Tongue (tissue), 3 donors: ENCODE measurements at places on chromosomes 11 and 22. TPM values are rescaled to one million over a fixed set of nuclear protein-coding genes. Genes with fewer than 3 reads are reported as not detected.
A peak's percentile ranks its signal among the peaks of the same experiment; 100 is the strongest.

The C11orf87 gene
- total RNA-seq = not detected

DNA sequence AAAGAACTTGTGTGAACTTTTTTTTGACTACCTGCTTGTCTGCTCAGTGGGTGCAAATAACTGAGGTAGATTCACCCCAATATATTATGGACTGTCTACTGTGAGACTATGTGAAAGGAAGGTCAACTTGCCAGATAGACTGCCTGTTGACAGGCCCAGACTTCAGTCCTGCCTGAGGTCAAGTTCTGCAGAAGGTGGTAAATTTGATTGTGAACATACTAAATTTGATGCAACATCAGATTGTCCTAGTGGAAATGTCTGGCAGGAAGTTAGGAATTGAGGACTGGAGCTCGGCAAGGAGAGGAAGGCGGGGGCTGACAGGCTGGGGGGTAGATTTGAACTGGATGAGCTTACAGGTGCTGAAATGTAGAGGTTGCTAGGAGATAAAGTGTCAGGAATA lies 140.7 kb downstream of the TTC28 start:
- no peak for DNase-seq

GRCh38 chr11:15144347-15144746 lies 29.6 kb downstream of the INSC start:
- DNase-seq = peak; percentile 49

DNA sequence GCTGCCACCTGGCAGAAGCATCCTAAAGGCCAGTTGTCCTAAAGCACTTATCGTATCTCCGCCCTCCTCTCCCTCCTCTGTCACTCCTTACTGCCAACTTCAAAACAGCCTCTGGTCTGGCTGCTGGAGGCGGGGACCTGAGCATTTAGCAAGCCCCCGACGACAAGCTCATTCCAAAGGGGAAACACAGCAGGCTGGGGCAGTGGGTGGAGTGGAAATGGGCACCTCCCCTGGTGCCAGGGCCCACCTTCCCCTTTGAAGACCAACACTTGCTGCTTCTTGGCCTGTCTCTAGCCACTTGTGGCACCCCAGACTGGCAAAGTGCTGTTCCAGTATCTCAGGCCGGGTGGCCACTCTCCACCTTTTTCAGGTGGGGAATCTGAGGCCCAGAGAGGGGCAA lies 3.6 kb downstream of the MAP3K11 start:
- DNase-seq = no peak

The OR52N4 gene
- not detected for total RNA-seq

The BARX2 gene
- 14.3 TPM for total RNA-seq

The PRG2 gene
- not detected for total RNA-seq

GRCh38 chr11:121129362-121130340 lies 28.6 kb downstream of the TECTA start:
- DNase-seq = no peak

DNA sequence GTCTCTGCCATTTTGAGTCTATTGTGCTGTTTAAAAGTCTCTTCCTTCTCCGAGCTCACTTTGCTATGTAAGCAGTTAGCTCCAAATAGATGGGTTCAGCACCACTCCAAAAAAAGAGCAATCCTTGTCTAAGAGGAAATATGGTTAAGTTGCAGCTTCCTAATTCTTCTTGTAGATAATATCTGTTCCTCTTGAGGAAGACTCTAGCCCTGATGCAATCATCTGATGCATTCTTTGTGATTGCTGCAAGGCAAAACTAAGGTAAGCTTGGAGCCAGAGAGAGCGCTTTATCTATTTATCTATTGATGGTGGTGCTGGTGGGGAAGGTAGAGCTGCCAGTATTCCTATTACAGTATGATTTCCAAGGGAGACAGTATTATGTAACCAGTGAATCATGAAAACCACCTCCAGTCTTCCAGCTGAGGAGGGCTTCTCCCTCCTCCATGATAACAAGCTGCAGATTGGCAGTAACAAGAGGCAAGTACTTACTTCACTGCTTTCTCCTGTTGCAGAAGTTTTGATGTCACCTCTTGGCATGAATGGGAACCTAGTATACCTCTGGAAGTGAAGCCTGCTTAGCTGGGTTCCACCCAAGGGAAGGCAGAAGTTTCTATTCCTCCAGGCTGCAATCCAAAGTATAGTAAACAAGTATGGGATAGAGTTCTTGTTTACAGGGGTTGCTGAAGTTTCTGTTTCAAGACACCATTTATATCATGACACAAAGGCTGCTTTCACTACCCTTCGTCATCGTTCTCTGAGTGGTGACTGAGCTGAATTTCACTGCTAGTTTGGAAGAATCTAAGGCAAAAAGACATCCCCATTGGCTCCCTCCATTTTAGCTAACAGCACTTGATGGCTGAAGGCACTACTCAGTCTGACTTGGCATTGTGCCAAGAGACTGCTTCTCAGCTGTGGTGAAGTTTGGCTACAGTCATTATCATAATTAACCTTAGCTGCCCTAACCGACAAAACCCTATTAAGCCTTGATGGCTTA lies 49.7 kb downstream of the FDX1 start:
- peak; percentile 58 for DNase-seq

DNA sequence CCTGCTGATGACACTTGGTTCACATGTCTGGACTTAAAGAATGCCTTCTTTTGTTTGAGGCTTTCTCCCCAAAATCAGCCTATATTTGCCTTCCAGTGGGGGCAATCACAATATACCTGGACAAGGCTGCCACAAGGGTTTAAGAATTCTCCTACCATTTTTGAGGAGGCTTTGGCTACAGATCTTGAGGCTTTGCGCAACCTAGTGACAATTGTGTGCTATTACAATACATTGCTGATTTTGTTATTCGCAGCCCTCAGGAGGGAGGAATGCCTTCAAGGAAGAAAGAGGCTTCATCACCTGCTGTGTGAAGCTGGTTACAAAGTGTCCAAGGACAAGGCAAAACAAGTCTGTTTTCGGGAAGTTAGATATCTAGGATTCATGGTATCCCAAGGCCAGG lies 50.8 kb upstream of the OR4C15 start:
- DNase-seq = no peak
